Ascending aorta (tissue), 2 donors: ENCODE measurements at places on chromosomes 12 and 14. TPM values are rescaled to one million over a fixed set of nuclear protein-coding genes. Genes with fewer than 3 reads are reported as not detected.

The KRT77 gene
- total RNA-seq: not detected

The C12orf50 gene
- not detected for total RNA-seq

The ARMH4 gene
- total RNA-seq: 3.8 TPM

- H3K27ac ChIP-seq: no peak overlapping the region
- H3K27me3 ChIP-seq: no peaks in the 10 kb centered on the region
- no peaks in the 10 kb centered on the region for H3K36me3 ChIP-seq
- no peak overlapping the region for H3K4me3 ChIP-seq
- DNase-seq: no peak
- no peaks in the 10 kb centered on the region for H3K4me1 ChIP-seq
Observed at GRCh38 chr12:111218499-111218898, 150.4 kb downstream of the PHETA1 start.

- H3K27ac ChIP-seq: peak overlapping the region; percentile 62
- H3K4me3 ChIP-seq: no peak overlapping the region
- no peaks in the 10 kb centered on the region for H3K36me3 ChIP-seq
- H3K4me1 ChIP-seq: peaks cover 5% of the 10 kb centered on the region
- no peaks in the 10 kb centered on the region for H3K27me3 ChIP-seq
Observed at GRCh38 chr12:128920468-128920867, 67.2 kb downstream of the GLT1D1 start.

- H3K36me3 ChIP-seq: no peaks in the 10 kb centered on the region
- no peak for DNase-seq
- H3K27me3 ChIP-seq: no peaks in the 10 kb centered on the region
- H3K4me3 ChIP-seq: no peak overlapping the region
- H3K4me1 ChIP-seq: peaks cover 7% of the 10 kb centered on the region
Observed at GRCh38 chr12:132191715-132192553, 47.7 kb downstream of the NOC4L start.

DNA sequence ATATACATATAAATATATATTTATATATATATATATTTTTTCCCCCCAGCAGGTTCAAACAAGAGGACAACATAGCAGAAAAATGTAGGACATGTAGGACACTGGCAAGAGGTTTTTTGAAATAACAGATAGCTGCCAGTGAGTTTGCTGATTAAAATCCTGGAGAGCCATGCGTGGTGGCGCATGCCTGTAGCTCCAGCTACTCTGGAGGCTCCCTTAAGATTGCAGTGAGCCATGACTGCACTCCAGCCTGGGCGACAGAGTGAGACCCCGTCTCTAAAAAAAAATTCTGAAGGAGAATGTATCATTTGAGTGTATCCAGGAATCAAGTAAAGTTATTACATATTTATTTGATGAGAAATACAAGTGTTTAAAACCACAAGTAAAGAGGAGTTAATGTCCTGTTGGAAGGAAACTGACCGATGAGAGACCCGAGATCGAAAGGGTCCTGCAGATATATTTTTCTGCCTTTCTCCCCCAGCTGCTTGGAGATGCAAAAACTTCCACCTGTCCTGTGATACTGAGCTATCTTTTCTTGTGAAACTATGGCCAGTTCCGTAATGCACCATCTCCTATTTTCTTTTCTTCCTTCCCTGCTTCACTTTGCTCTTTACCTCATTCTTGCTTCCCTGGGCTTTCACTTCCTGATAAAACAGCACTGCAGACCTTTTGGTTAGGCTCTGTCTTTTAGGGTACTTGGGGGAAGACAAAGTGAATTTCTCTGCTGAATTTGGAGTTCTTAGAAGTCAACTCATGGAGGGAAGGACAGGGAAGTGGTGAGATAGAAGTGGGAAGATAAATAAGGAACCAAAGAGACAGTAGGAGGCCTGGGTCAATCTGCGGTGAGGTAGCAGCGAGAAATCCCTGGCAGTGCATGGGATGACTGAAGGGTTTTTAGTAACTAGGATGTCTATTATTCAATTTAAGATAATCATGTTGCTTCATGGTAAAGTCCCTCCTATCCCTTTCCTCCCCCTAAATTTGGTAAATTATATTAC lies 41.2 kb upstream of the SLC2A13 start:
- H3K4me3 ChIP-seq: no peak overlapping the region
- no peaks in the 10 kb centered on the region for H3K4me1 ChIP-seq
- DNase-seq: no peak

DNA sequence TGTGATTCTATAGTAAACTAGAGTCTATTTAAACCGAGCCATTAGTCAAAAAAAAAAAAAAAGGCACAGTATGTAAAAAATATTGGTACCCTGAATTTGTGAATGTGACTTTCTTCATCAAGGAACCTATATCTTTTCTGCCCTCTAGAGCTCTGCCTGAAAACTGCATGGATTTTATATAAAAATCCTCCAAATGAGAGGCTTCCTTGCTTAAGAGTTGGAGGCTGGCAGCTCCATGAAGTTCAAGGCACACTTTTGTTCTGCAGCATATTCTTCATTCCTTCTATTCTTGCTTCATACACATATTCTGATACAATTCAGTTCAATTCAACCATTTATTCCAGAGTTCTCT lies 23.1 kb upstream of the NKX2-8 start:
- H3K4me1 ChIP-seq: no peaks in the 10 kb centered on the region
- H3K27me3 ChIP-seq: no peaks in the 10 kb centered on the region
- no peak overlapping the region for H3K27ac ChIP-seq
- no peak overlapping the region for H3K4me3 ChIP-seq
- no peaks in the 10 kb centered on the region for H3K36me3 ChIP-seq

- no peaks in the 10 kb centered on the region for H3K27me3 ChIP-seq
- H3K4me1 ChIP-seq: no peaks in the 10 kb centered on the region
- no peak for DNase-seq
- no peaks in the 10 kb centered on the region for H3K36me3 ChIP-seq
- no peak overlapping the region for H3K27ac ChIP-seq
- no peak overlapping the region for H3K4me3 ChIP-seq
Observed at GRCh38 chr12:28933864-28934527, 215.1 kb upstream of the FAR2 start.

DNA sequence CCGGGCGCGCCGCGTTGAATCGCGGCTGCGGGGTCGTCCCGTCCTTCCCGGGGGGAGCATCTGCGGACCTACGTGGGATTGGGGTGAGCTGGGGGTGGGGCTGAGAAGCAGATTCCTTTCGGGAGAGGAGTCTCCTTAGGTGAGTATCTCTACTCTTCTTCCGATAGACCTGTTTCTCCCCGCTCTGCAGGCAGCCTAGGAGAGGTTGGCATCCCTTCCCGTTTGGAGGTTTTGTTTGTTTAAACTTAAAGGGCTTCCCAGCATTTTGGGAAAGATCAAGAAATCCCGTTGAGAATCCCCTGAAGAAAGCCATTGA lies 411 bp downstream of the TTLL5 start:
- H3K4me3 ChIP-seq: peak overlapping the region; percentile 74
- peaks cover 2% of the 10 kb centered on the region for H3K36me3 ChIP-seq
- DNase-seq: no peak
